EH (cell line): ENCODE measurements at places on chromosomes 6 and 20.

DNA sequence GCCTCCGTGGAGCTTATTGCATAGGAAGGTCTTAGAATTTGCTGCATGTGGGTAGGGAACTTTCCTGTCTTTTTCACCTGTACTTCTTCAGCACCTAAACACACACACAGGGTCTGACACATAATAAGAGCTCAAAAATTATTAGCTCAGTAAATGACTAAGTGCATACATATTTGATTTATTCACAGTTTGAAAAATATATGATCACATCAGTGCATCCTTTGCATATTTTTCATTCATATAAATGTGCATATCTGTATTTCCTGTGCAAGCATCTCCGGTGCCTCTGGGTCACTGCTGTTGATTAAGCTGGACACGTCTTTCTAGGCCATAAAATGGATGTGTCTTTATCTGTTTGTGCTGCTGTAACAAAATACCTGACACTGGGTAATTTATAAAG, 234.7 kb downstream of the UST start:
- peak; percentile 53 for DNase-seq

- DNase-seq: peak; percentile 21
These were observed 425.1 kb upstream of the JAG1 start for GRCh38 chr20:11098888-11099287.

- peak; percentile 85 for DNase-seq
These were observed 93.6 kb downstream of the NCR2 start for GRCh38 chr6:41428996-41429421.

DNA sequence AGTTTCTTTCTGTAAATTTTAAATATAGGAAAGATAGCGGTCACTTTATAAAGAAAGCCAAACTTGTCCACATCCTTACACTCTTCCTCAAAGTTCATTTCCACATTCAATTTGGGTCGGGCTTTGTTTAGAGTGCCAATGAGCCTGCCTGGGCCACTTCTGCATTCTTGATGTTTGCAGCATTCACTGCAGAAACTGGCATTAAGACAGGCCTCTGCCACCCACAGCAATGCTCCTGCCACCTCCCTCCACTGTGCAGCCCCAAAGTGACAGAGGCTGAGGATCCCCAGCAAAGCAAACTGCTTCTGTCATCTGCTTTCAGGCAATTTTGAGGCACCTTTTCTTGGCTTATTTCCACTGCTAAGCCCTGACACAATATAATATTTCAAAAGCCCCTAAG, 61.2 kb downstream of the TNFAIP3 start:
- no peak for DNase-seq

GRCh38 chr6:117352466-117353081, 73.2 kb downstream of the ROS1 start:
- DNase-seq: peak; percentile 31

- DNase-seq: peak; percentile 46
These were observed 129.9 kb upstream of the GRIK2 start for GRCh38 chr6:101263596-101263995.

DNA sequence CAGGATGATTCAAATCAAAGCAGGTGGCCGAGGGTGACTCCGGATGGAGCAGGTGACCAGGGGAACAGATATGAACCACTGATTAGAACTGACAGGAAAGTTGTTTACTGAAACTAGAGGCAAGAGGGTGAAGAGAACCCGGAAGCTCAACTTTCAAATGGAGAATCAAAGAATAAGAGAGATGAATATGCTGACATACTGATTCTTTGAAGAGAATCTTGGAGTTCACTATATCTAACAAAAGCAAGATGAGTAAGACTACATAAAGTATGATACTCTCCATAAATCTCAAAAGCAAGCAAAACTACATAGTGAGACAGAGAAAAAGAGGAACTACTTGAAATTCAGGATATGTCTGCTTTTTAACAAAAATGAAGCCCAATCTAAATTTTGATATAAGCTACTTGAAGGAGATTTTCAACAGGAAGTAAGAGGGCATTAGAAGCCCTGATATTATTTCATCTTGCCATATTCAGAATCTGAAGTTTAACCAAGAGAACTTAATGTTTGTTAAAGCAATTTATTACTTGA, 4.0 kb upstream of the UBD start:
- no peak for DNase-seq

- no peak for DNase-seq
These were observed 6.2 kb downstream of the SAPCD1 start for GRCh38 chr6:31768363-31769257.

- DNase-seq: no peak
These were observed 489.5 kb downstream of the CBLN4 start for GRCh38 chr20:55515832-55516231.

- no peak for DNase-seq
These were observed 635.8 kb downstream of the COL12A1 start for GRCh38 chr6:74570044-74570443.

GRCh38 chr6:167331565-167331964, 6.7 kb downstream of the TTLL2 start:
- DNase-seq: no peak

DNA sequence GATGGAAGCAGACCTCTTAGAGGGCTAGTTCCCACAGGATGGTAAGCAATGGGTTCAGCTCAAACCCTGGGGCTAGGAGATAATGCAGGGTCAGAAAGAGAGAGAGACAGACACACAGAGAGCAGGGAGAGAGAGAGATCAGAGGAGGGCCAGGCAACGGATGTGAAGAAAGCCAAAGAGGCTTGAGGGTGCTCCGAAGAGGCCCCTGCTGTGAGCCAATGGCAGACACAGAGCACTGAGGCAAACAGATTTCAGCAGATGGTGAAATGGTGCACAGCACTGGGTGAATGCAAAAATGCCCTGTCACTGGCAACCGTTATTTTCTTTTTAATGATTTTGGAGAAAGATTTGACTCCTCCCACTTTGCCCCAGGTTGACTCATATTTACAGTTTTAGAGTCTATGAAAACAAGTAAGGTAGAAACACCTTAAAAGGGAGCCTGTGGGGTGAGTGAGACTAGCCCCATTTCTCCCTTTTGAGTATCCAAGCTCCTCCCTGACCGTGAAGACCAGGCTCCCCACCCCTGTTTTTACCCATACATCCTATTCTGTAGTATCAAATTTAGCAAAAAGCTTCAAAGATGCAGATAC, 840 bp downstream of the DEFB132 start:
- DNase-seq: no peak
